B cell (primary cell): ENCODE measurements at places on chromosomes 2 and 18.

DNA sequence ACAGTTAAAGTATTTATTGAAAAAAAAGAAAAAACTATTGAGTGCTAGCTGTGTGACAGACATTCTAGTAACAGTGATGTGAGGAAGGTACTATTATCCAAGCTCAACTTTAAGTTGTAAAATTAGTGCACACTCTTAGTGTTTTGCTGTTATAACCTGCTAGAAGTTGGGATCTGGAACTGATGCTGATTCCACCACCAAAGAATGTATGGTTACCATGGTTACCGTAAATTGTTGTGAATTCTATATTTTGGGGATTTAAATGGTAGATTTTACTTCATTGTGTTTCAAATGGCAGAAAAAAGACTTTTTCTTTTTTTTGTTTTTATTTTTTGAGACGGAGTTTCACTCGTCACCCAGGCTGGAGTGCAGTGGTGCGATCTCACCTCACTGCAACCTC is 5.3 kb downstream of the AGFG1 start:
- H3K27ac ChIP-seq, result no peak overlapping the region
- no peak overlapping the region for H3K4me3 ChIP-seq
- no peaks in the 10 kb centered on the region for H3K36me3 ChIP-seq
- no peak for DNase-seq

- no peaks in the 10 kb centered on the region for H3K36me3 ChIP-seq
- H3K27me3 ChIP-seq, result no peaks in the 10 kb centered on the region
- no peak for DNase-seq
- H3K4me1 ChIP-seq, result no peaks in the 10 kb centered on the region
- no peak overlapping the region for H3K27ac ChIP-seq
Measured at GRCh38 chr2:40497251-40497859, 45.5 kb upstream of the SLC8A1 start.

- H3K27me3 ChIP-seq, result no peaks in the 10 kb centered on the region
- no peak overlapping the region for H3K27ac ChIP-seq
- DNase-seq, result no peak
- no peaks in the 10 kb centered on the region for H3K36me3 ChIP-seq
- H3K4me3 ChIP-seq, result no peak overlapping the region
Measured at GRCh38 chr18:66046032-66046602, 295.3 kb downstream of the CDH7 start.

GRCh38 chr18:189254-189653 is 30.9 kb downstream of the USP14 start:
- H3K4me1 ChIP-seq, result no peaks in the 10 kb centered on the region
- H3K36me3 ChIP-seq, result no peaks in the 10 kb centered on the region
- DNase-seq, result no peak
- H3K4me3 ChIP-seq, result no peak overlapping the region
- no peak overlapping the region for H3K27ac ChIP-seq

DNA sequence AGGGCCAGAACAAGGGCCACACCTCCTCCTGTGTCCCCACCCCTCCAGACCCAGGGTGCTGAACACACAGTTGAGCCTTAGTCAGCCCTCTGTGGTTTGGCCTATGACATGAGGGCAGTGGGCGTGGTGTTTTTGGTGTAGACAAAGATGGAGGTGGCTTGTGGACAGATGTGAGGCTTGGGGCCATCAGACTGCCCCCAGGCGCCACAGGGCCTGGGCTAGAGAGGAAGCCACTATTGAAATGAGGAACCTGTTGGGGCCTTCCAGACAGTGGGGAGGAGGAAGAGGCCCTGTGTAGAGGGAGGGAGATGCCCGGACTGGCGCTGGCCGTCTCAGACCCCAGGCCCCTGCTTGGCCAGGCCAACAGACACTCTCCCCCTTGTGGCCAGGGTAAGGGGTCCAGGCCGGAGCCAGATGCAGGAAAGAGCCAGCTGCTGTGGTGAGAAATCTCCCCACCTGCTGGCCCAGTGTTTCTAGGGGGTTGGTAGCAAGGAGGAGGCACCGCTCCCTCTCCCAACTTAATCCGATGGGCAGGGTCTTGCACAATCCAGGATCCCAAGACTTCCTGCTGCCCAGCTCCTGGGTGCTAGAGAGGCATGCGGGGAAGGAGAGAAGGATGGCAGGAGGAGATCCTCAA is 53.8 kb downstream of the SMAD7 start:
- no peaks in the 10 kb centered on the region for H3K27me3 ChIP-seq
- H3K36me3 ChIP-seq, result no peaks in the 10 kb centered on the region
- peak; percentile 70 for DNase-seq
- peaks cover 16% of the 10 kb centered on the region for H3K4me1 ChIP-seq
- no peak overlapping the region for H3K4me3 ChIP-seq

DNA sequence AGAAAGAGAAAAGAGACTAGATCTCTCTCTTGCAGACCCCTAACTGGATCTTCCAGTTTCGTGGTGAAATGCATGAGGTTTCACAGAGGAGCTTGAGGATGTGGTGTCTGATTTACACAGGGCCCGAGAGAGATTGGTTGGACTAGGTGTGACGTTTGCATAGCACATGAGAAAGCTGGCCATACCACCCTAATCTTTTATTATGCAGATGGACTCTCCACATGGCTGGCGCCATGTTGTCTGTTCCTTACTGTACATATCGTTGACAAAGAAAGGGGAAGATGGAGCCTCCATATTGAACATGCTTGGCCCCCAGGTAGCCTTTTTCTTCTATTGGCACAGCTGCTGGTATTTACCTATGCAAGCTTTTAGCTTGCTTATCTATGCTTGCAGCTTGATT is 27.5 kb upstream of the PGAP1 start:
- no peak overlapping the region for H3K27ac ChIP-seq
- no peak for DNase-seq
- H3K27me3 ChIP-seq, result no peaks in the 10 kb centered on the region
- H3K36me3 ChIP-seq, result no peaks in the 10 kb centered on the region

- peak overlapping the region; percentile 30 for H3K4me3 ChIP-seq
- H3K27ac ChIP-seq, result no peak overlapping the region
- DNase-seq, result peak; percentile 68
- no peaks in the 10 kb centered on the region for H3K36me3 ChIP-seq
- peaks cover 72% of the 10 kb centered on the region for H3K27me3 ChIP-seq
Measured at GRCh38 chr2:120343433-120344105, 2.4 kb upstream of the INHBB start.

- no peaks in the 10 kb centered on the region for H3K36me3 ChIP-seq
- no peak overlapping the region for H3K4me3 ChIP-seq
- peaks cover 12% of the 10 kb centered on the region for H3K27me3 ChIP-seq
- H3K27ac ChIP-seq, result no peak overlapping the region
- no peak for DNase-seq
- H3K4me1 ChIP-seq, result no peaks in the 10 kb centered on the region
Measured at GRCh38 chr2:10905006-10905861, 6.5 kb upstream of the KCNF1 start.

DNA sequence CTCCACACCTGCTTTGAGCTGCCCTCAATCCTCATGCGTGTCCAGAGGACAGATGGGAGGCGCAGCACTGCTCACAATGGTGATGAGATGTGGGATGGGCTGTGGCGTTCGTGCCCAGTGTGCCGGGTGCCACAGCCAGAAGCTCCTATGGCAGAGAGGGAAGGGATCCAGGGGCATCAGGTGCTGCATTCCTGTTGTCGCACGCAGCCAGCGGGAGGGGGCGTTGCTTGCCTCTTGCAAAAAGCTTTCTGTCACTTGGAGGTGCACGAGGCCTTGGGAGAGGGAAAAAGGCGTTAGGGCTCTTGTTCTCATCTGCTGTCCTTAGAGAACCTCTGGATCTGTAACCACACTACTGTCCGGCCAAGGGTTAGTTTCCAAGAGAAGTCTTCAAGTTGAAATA is 29.2 kb upstream of the ALLC start:
- no peak overlapping the region for H3K27ac ChIP-seq
- H3K4me1 ChIP-seq, result no peaks in the 10 kb centered on the region
- no peak for DNase-seq
- no peaks in the 10 kb centered on the region for H3K36me3 ChIP-seq
- H3K4me3 ChIP-seq, result no peak overlapping the region

DNA sequence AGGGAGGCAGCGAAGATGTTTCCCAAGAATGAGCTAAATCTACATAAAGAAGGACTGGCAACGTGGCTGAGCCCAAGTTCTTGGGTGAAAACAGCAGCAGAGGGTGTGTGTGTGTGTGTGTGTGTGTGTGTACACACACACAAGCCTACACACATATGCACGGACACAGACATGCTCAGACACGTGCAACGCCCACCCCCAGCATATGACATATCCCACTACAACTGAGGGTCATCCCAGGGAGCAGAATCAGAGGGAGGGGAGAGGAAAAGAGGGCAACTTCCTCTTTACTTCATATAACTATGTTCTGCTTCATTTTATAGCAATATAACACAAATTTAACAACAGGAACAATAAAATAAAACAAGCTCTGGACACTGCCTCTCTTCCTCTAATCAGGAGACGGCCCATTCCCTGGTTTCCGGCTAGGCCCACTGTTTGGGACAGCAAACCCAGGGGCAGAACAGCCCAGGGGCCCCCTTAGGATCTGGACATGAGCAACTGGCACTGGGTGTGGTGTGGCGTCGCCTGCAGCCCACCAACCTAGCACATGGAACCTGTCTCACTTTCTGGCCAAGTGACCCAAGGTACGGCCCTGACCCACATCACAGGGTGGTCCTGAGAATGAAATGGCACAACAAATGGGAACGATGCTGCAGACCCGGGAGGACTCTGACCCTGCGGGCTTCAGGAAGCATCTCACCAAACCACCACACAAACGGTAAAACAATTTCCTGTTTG is 25.0 kb downstream of the FAM178B start:
- H3K4me1 ChIP-seq, result peaks cover 6% of the 10 kb centered on the region
- no peaks in the 10 kb centered on the region for H3K36me3 ChIP-seq
- no peak overlapping the region for H3K27ac ChIP-seq
- H3K4me3 ChIP-seq, result no peak overlapping the region
- no peak for DNase-seq
- peaks cover 2% of the 10 kb centered on the region for H3K27me3 ChIP-seq

DNA sequence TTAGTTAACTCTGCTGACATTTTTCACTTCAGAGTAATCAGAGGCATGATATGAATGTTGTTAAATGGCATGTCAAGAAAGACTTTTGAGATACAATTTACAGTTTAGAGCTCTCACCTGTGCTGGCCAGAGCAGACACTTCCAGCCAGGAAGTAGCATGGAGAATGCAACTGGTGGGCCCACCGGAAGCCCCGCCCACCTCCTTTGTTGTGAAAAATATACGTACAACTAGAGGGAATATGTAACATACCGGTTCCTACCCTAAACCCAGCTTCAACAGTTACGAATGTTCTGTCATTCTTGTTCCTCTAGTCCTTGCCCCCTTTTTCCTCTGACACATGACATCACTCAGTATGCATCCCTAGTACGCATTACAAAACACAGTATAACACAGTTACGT is 70.2 kb upstream of the ITM2C start:
- no peaks in the 10 kb centered on the region for H3K27me3 ChIP-seq
- no peak for DNase-seq
- H3K27ac ChIP-seq, result no peak overlapping the region
- H3K4me1 ChIP-seq, result peaks cover 30% of the 10 kb centered on the region

GRCh38 chr2:236052926-236053821 is 115.0 kb downstream of the GBX2 start:
- no peak overlapping the region for H3K4me3 ChIP-seq
- DNase-seq, result no peak
- no peak overlapping the region for H3K27ac ChIP-seq
- H3K4me1 ChIP-seq, result no peaks in the 10 kb centered on the region
- no peaks in the 10 kb centered on the region for H3K27me3 ChIP-seq

- DNase-seq, result no peak
- no peaks in the 10 kb centered on the region for H3K36me3 ChIP-seq
- no peaks in the 10 kb centered on the region for H3K4me1 ChIP-seq
- H3K27ac ChIP-seq, result no peak overlapping the region
Measured at GRCh38 chr18:67916097-67916496, 399.6 kb upstream of the DSEL start.

DNA sequence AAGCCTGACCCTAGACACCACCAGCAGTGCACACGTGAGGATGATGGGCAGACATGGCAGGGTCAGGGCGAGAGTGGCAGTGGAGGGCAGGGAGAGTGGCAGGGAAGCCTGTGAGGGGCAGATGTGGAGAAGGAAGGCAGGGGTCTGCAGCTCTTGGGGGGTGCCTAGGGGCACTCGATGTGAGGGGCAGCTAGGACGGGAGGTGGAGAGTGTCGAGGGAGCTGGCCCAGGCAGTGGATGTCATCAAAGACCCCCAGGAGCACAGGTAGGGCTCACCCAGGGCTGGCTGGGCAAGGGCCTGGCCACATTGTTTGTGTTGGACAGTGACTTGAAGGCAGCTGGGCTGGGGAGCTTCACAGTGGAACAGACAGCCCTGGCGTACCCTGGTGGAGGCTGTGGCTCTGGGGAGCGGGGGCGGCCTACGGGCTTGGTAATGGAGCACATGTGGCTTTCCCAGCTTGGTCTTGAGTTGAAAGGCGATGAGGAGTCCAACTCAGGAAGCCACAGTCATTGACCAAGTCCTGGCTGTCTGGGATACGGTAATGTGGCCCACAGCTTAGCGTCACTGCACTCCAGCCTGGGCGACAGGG is 87.1 kb downstream of the RTP5 start:
- H3K4me3 ChIP-seq, result no peak overlapping the region
- DNase-seq, result no peak
- no peaks in the 10 kb centered on the region for H3K27me3 ChIP-seq
- peaks cover 16% of the 10 kb centered on the region for H3K36me3 ChIP-seq
- peaks cover 8% of the 10 kb centered on the region for H3K4me1 ChIP-seq

DNA sequence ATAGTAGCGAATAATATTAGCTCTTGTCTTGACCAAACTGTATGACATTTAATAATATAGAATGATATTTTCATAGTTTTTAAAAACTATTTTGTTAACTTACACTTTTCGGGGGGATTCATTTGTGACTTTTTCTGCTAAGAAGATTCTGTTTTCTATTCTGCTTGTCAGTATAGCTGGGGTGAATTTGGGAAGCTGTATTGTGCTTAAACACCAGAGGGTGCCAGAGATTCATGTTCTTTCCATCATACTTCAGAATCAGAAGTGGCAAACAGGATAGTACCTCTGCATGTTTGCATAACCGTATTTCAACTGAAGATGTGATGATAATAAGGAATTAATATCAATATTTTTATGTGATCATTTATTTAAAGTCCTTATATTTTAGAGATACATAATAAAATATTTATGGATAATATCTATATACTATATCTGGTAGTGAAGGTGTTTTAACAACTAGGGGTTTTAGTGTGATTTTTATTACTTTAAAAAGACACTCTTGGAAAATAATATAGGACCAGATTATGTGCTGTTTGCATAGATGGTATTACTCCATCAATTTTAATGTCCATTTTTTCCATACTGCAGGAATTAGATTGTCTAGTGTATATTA is 81.0 kb downstream of the TAF4B start:
- no peak overlapping the region for H3K4me3 ChIP-seq
- no peak overlapping the region for H3K27ac ChIP-seq
- no peaks in the 10 kb centered on the region for H3K27me3 ChIP-seq
- no peaks in the 10 kb centered on the region for H3K4me1 ChIP-seq
- peak; percentile 35 for DNase-seq
- no peaks in the 10 kb centered on the region for H3K36me3 ChIP-seq
